ENCODE measurements at places on chromosomes 2 and 18. TPM values are rescaled to one million over a fixed set of nuclear protein-coding genes. Genes with fewer than 3 reads are reported as not detected.

The CCDC138 gene
- 4.1 TPM for total RNA-seq

DNA sequence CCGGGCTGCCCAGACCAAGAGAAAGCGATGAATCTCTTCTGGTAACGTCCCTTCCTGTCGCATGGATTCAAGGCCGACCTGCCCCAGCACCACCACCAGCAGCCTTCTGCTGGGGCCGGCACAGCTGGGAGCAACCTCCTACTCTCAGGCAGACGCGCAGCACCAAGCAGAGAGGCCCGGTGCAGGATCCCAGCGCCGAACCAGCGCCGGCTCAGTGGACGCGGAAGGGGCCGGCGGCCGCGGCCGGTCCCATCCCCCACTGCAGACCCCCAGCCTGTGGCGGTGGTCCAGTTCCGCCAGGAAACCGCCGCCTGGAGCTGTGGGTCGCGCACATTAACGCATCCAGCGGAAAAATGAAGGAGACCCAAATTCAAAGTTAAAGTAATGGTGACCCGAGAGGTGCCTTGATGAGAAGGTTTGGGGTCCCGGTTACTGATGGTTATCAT, 525 bp upstream of the MAL start:
- no peak for DNase-seq

DNA sequence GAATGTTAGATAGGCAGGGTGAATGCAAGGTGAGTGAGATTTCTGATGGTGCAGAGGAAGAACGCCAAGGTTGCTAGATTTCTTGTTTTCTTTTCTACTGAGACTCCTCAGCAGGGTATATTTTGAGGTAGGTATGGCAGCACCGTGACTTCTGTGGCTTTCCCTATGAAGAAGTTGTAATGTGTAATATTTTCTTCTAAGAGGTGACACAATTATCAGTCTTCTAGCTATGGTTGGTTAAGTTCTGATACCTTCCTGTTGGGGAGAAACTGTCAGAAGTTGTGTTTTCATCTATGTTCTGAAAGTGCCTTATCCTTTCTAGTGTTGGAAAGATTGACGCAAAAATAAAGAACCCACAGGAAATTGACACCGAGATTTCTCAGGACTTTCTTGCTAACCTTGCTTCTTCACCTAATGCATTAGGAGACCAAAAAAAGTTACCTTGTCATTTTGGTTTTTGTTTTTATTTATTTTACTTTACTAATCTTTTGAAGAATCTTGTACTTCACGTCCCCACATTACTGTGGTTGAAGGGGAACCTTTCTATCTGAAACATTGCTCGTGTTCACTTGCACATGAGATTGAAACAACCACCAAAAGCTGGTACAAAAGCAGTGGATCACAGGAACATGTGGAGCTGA, 11.9 kb downstream of the IL18R1 start:
- DNase-seq: no peak

DNA sequence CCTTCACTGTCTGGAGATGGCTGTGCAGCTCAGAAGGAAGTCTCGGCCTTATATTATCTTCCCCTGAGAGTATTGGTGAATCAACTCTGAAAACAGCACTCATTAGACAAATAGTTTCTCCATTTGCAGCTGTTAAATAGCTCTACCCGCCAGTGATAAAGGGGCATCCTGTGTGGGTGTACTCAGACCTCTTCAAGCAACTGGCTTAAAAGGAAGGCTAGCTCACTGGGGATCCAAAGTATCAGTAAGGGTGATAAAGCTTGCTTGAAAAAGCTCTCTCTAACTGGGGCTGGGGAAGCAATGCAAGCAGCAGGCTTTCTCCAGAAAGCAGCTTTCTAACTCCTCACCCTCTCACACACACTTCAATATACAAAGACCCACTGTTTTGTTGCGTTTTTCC, 64.9 kb upstream of the PSMD14 start:
- no peak for DNase-seq

DNA sequence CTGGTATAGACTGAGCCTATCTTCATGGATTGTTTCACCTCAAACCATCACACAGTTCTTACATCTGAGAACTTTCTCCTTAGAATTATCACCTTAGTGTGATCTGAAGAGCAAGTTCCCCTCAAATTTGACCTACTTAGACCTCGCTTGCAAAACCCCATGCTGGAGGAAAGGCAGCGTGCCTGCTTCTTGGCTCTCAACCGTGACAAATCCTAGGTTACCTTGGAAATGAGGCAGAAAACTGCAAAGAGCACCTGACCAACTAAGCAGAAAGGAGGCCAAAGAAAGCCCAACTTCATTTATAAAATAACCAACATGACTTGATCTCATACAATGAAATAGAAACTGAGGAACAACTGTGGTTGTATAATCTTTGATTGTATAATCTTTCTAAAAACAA, 146.4 kb downstream of the RAB3GAP1 start:
- no peak for DNase-seq

DNA sequence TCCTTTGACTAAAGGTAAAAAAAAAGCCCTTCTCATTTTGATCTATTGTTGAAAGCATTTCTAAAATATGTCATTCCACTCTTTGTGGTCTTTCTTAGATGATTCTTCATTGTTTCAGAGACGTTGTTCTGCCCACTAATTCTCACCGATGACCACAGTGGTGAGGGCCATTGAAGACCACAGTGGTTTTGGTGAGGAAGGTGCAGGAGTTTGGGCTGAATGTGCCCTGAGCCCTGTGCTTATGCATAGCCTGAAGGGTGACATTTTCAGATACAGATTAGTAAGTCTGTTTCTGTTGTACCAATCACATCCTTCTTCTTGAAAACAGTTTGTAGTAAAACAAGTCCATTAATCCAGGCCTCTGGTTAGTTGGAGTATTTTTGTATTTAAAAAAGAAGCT, 251.3 kb upstream of the ATP5MC3 start:
- DNase-seq: no peak

- no peak for DNase-seq
Observed at GRCh38 chr2:233011268-233011650, 1.8 kb downstream of the NGEF start.

DNA sequence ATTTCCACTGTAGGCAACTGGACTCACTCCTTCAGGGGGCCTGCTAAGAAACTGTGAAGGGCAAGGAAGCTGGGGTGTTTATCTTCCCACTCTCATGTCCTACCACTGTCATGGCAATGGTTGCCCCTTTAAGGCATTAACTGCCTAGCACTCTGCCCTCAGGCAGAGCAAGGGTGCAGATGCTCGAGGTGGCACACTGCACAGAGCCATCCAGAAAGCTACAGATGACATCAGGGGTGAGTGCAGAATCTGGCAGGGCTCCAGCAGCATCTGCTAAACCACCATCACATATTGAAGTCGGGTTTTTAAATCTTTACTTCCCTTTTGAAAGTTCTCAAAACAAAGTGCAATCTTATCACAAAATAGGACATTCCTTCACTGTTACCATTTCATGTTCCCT, 75.4 kb downstream of the RAPGEF4 start:
- no peak for DNase-seq

- DNase-seq: no peak
Observed at GRCh38 chr2:160201849-160202539, 1.9 kb upstream of the ITGB6 start.

DNA sequence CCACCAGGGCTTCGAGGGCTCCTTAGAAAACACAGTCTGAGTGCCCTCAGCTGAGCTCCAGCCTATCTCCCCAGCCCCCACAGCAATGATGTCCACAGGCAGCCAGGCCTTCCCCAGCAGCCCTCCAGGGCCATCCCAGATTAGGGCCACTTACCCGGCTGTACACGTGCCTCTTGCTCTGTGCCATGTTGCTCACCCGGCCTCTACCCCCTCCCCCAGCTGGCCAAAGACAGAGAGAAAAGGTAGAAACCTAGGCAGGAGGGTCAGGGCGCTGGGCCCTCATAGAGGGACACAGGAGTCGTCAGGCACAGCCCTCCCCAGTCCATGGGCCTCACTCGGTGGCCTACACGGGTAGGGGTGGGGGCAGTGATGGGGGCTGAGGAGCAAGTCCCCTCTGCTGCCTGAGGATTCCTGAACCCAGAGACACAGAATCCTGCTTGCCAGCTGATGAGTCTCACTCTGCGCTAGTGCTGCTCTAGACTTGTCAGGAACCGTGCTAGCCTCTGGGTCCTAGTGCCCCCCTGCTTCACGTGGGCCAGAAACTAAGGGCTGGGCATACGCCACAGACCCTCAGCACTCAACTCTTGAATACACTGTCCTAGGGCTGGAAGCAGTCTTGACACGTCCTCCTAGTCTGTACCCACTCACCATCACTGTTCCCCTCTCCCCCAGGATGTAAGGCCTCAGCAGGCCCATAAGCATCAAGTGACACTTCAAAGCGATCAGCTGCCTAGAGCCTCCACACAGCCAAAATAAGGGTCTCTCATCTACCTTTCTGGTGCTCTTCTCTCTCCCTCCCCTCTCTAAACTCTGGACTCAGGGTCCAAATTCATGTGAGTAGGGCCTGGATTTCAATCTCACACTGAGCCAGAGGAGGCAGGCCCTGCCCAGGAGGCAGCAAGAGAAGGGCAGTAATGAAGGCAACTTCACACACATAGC, at the start of gene DCTN1:
TSS of gene DCTN1 (minus strand) at position 461 of the 939 bp plus-strand sequence. CDS start at position 187, 274 bp downstream.
- DNase-seq: peak; percentile 65

GRCh38 chr18:30828700-30829099, 213.8 kb downstream of the DSC3 start:
- no peak for DNase-seq

GRCh38 chr2:7824211-7824610, 857.6 kb upstream of the ID2 start:
- no peak for DNase-seq

DNA sequence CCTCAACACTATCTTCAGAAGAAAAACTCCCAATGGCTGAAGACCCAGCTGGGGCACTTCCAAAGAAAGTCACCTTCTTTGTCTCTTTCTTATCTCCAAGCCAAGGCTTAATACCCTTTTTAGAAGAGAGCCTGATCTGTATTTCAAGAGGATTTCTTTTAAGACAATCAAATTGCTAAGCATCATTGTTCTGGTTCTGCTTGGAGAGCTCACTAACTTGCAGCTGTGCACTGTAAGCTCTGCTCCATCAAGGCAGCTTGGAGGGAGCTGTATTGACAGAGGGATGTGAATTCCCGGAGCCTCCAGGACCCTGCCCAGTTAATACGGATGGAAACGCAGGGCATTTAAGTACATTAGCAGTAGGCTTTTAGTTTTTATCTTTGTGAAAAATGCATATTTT, 253.1 kb downstream of the TDRD15 start:
- DNase-seq: no peak

All from HFFc6 (cell line).